ENCODE measurements at places on chromosomes 6 and 20.

GRCh38 chr6:49744259-49744658, at the start of gene CRISP3:
CRISP3 (minus strand) TSS chr6:49744388; CDS start chr6:49744367, 21 bp downstream.
- DNase-seq, result peak; percentile 30

GRCh38 chr6:97841763-97842162, 558.7 kb upstream of the MMS22L start:
- DNase-seq, result no peak

DNA sequence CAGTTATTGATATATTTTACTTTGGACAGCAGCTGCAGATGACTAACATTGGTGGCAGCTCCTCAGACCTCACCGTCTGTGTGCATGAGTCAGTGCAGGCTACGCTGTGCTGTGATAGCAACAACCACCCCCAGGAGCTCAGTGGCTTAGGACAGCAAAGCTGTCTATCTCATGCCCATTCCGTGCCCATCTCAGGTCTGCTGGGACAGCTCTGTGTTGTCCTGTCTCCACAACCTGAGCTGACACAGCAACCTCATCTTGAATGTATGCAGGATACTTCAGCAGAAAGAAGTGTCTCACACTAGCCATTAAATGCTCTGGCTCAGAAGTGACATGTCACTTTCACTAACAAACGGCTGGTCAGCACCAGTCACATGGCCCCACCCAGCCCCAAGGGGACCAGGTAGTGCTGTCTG, 47.7 kb downstream of the BANF2 start:
- DNase-seq, result no peak

GRCh38 chr6:114945392-114945791, 602.6 kb upstream of the HS3ST5 start:
- no peak for DNase-seq

- DNase-seq, result no peak
Measured at GRCh38 chr6:123668063-123668462, 31.3 kb upstream of the TRDN start.
